ENCODE measurements at places on chromosomes 3 and 15.

- no peak for DNase-seq
Observed at GRCh38 chr15:51163843-51164242, 69.1 kb upstream of the TNFAIP8L3 start.

- no peak for DNase-seq
Observed at GRCh38 chr3:43674345-43675085, 16.2 kb upstream of the ABHD5 start.

- no peak for DNase-seq
Observed at GRCh38 chr15:89809093-89809786, 5.4 kb downstream of the ANPEP start.

DNA sequence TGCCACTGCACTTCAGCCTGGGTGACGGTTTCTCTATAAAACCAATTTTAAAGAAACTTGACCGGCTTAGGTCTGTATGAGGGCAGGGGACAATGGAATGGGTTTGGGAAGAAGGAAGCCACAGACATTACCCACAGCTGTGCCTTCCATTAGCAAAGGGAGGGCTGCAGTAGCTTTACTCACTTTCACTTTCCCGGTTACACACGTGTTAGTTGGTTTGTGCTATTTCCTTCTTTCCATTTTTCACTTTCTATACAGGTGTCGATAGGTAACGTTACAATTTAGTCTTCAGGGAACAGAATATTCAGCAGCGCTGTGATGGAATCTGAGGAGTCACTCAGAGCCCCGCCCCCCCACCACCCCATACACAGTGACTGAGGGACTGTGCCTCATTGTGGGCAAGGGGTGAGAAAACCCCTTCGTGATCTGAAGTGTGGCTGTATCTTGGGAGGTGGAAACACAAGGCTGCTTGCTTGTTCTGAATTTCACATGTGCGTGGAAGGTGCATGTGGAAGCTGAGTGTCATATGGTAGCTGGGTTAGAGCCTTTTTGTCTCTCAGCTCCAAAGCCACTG, 44.8 kb upstream of the RPL32 start:
- no peak for DNase-seq

GRCh38 chr15:72592676-72593075, 61.8 kb upstream of the GOLGA6B start:
- DNase-seq, result no peak

DNA sequence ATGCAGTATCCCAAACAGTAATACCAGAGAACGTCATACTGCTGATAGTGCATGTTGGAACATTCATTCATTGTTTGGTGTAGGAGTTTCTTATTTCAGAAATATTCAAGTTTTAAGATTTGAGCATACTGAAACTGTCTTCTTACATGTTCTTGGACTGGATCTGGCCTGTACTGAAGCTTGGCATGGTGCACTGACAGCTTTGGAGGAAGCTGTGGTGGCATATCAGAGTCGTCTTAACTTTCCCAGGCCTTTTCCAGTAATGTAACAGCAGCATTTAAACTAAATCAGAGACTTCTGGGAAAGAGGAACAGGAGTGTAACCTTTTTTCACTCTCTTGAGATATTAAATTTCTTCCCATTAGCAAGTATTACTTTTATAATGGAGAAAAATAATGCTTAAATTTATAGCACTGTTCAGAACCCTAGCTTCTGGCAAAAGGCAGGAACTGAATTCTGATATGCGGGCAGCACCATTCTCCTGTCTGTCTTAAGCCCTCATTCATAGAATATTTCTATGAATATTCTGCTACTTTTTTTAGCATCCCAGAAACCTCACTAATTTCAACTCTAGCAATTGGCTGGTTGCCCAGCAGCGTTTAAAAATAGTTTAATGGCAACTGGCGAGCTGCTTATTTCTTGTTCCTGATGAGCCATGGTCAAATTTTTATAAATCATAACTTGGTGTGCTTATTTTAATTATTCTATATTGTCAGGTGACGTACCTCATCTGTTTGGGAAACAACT, 31.1 kb downstream of the DNAJC13 start:
- DNase-seq, result peak; percentile 54
